ENCODE measurements at places on chromosomes 7 and 10.
A peak's percentile ranks its signal among the peaks of the same experiment; 100 is the strongest.

DNA sequence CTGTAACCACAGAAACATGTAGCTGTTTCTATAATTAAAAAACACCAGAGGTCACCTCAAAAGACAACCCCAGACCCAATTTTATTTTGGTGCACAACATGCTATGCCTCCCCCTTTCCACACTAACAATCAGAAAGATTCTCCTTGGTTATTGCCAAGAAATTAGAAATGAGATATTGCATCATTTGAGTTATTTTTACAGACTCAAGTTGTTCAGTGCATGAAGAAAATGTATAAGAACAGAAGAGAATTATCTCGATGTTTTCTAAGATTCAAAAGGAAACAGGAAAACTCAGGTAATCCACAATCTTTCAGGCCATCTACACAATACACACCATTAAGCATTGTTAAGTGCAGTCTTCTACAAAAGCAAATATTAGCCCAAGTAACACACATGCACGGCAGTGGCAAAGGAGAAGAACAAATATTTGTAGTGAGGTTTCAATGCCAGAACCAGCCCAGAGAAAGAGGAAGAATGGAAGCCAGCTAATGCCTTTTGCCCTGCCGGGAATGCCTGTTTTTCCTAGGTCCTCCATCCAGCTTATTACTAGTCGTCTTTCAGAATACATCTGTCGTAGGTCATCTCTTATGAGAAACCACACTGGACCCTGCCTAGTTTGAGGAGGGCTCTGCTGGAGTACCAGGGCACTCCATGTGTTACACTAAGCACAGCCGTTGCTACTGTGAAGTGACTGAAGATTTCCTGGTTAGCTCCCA is 67.6 kb upstream of the C1GALT1 start:
- no peak for DNase-seq

DNA sequence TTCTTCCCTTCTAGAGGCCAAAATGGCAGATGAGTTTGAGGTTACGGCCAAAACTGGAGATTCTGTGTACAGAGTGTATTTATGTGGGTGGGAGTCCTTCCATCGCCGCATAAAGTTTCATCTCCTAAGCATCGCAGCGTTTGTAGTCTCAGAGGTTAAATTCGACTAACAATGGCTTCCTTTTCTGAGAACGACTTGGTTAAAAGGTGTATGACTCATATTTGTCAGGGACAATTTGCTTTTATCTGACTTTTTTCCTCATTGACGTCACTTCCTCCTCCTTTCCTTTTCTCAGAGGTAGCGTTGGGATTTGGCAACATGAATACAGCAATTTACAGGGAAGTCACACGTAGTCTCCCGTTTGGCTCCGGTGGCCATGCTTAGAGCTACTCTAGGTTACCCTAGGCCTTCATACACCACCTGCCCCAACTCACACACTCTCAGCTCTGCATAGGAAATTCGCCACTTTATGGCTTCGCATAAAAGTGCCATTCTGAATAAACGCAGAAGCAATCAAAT is 37.6 kb upstream of the TCF7L2 start:
- no peak for DNase-seq

- DNase-seq = peak; percentile 87
Observed at GRCh38 chr10:62076891-62077290, 175.4 kb downstream of the ARID5B start.

- no peak for DNase-seq
Observed at GRCh38 chr7:66845379-66846095, 75.5 kb upstream of the TMEM248 start.

GRCh38 chr7:4641091-4641666 is 40.9 kb upstream of the FOXK1 start:
- DNase-seq = no peak

- no peak for DNase-seq
Observed at GRCh38 chr7:83072576-83073517, 89.8 kb downstream of the PCLO start.

DNA sequence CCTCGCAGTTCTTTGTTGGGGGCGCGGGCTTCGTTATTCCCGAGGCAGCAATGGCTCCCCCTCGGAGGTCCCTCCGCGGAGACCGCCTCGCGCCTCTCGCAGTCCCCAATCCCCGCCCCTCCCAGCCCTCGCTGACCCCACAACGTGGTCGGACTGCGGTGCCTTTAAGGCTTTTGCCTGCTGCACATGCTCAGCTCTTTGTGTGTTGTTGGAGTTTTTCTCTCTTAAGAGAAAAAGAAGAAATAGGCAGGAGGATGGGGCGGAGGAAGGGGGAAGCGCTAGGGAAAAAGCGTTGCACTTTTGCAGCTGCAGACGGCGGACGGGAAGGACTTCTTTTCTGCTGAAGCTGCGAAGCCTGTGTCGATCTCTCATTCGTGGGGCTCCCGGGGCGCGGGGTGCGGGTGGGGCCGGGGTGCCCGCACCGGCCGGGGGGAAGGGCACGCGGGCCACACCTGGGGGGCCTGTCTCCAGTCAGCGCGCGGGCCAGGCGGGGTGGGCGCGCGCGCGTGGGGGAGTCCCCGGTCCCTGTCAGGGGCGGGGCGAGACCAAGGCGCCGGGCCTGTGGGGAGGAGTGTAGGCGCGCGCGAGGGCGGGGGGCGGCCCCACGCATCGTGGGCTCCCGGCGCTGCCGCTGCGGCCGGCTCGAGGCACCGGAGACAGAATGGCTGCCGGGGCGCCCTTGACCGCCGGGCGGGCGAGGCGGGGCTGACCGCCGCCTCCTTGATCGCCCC is 445 bp upstream of the ATRNL1 start:
- peak; percentile 43 for DNase-seq

- no peak for DNase-seq
Observed at GRCh38 chr10:6077071-6077675, 11.7 kb upstream of the RBM17 start.

DNA sequence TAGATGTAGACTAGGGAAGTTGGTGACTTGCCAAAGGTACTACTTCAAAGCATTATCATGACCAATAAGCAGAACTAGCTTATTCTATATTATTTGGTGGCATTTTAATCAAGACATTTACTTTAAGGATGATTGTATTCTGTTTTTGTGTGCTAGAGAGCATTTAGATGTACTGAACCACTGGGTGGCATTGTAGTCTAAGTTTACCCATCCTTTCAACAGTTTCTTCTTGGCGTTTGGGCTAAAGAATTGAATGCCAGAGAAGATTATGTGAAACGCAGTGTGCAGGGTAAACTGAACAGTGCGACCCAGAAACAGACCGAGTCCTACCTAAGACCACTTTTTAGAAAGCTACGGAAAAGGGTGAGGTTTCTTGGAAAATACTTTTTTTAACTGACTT is 26.8 kb downstream of the PRPF18 start:
- peak; percentile 60 for DNase-seq

- DNase-seq = no peak
Observed at GRCh38 chr10:18133046-18133445, 7.2 kb upstream of the CACNB2 start.

- DNase-seq = no peak
Observed at GRCh38 chr10:124429576-124429975, 10.9 kb upstream of the OAT start.

DNA sequence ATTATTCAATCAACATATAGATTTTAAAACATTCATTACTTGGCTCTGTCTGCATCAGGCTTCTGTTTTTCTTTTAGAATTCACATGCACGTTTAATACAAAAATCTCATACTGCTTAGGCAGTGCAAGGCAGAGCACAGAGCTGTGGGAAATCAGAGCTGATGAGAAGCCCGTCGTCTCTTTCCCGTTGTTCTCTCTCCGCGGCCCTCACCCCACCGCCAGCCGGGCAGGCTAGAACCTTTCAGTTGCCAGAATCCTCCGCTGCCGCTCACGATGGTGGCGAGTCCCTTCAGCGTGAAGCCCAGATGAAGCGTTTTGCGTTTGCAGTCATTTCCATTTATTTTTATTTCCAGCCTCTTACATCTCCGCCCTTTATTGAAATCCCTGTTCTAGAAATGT is 648.2 kb downstream of the SDK1 start:
- DNase-seq = no peak

- no peak for DNase-seq
Observed at GRCh38 chr7:5012985-5013384, 32.7 kb upstream of the RBAK start.

DNA sequence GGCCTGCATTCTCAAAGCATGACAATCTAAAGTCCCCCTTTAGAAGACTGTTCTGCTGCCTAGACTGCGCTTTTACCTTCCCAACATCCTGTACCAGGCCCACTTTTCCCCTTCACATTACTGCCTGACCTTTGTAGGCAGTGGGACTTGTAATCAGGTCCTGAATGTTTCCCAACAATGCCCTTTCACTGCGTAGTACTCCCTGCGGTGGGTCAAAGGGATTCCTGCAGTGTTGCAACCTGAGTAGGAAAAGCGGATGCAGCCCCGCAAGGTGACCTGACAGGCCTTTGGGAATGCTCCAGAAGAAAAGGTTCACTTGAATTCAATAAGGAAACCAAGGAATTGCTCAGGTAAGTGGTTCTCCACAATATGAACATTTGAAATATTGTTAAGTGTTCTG is 4.9 kb upstream of the TCAF1 start:
- no peak for DNase-seq

DNA sequence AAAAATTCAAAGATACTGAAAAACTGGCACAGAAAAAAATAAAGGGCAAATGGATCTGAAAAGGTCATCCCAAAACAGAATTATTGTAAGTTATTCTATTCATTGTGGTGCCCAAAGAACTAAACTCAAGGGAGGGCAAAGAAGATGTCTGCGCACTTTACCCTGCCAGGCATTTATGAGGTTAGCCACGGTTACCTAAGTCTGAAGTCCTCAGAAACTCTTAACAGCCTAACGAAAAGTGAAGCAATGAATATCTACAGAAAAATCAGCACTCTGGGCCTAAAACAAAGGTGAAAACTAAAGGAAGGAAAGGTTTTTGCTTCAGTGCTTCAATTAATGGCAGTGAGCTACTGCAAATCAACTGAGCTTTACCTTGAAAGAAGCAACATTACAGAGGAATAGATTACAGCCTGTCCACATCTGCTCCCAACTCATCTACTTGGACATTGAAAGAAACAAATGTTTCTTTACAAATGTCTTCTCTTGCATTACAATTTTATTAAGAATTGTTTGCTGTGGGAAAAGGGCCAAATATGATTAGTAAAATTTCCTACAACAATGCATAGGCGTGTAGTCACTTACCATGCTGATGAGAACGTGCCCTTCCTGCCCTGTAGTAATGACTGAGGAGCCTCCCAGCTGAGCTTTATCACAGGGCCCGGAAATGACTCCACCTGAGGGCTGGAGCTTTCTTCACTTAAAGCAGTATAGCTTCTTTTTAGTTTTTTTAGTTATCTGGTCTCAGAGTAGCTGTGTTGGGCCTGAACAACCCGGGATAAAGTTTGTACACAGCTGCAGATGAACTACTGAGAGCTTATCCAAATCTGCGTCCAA is at the start of gene TUBAL3:
Gene TUBAL3 (minus strand): TSS at position 621 of the 834 bp plus-strand sequence. CDS start 36 bp downstream, at position 585.
- DNase-seq = peak; percentile 5

DNA sequence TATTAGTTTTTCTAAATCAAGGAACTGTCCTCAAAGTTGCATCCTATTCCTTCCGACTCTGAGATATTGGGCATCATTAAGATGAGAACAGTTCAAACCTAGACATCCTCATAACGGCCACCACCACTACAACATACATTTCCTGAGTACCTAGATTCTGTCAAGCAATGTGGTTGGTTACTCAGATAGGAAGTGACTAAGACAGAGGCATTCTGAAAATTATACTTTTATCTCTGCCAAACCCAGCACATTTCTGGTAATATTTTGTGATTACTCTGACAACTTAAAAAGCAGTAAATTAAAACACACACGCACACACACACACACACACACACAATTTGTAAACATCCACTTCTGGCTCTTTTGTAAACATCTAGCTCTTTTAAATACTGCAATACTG is 291.2 kb upstream of the MEOX2 start:
- peak; percentile 55 for DNase-seq

- no peak for DNase-seq
Observed at GRCh38 chr10:124946945-124947344, 5.0 kb downstream of the ZRANB1 start.

DNA sequence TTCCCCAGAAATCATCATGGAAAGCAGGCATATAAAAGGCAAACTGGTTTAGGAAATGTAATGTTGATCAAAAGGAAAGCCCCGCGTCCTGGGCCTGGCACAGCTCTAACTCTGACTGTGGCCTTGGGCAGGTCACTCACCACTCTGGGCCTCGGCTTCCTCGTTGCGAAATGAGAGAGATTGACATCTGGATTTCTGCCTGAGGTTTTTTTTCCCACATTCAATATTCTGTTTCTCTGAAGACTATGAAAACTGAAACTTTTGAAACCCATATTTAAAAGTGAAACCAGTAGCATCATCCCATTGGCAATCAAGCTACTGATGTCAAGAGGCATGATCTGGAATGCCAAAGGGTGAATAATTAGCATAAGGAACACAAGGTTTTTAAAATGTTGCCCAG is 369.7 kb upstream of the NPVF start:
- no peak for DNase-seq

DNA sequence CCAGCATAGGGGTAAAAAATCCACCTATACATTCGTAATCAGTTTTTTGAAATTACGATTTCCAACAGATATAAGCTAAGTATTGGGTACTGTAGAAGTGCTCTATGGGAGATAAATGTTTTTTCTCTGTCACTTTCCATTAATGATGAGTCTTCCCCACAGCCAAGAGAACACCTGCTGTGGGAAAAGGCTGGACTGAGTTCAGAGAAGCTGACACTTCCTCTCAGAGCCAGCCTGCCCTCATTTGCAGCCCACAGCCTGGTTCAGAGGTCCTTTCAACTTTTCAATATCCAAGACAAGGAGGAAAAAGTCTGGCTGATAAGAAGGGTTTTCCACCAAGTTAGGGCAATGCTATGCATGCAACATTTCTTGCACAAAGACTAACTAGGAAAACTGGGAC is 64.5 kb upstream of the DNAJB12 start:
- no peak for DNase-seq

DNA sequence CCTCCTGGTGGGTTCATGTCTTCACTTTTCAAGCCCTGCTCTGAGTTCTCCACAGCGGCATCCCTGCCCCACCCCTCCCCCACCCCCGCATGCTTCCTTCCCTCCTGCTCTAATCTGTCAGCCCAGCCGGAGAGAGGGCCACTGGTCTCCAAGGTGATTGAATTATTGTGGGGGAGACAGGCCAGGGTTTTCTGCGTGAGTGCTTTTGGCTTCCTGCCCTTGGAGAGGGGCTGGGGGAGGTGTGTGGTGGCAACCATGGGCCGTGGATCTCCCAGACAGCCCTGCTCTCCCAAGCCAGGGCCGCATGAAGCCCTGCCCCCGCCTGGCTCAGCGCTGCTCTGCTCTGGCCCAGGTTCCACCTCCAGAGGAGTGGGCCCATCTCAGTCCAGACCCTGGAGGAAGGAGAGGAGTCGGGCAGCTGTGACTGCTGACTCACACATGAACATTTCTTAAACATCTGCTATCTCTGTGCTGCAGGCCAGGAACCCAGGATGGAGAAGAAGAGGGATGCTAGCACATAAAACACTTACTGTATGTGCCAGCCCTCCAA is 109.9 kb downstream of the ZMIZ1 start:
- peak; percentile 81 for DNase-seq

DNA sequence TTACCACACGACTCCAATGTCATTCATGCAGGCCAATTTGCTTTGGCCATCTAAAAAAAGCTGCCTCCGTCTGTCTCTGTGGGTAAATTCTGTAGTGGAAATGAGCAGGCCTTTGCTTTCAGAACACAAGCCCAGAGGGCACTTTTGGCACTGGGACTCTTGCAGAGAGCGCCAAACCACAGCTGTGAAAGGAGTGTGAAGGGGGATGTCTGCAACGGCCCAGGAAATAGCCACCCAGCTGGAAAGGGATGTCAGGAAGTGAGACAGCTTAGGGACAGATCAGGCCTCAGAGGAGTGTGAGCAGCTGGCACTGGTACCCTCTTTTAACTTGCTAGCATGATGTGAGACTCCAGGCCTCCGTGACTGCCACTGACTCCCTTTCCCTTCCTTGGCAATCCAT is 152.4 kb downstream of the DKK1 start:
- peak; percentile 63 for DNase-seq

Measured in EL (cell line).